ENCODE measurements at places on chromosomes 1 and 21.

GRCh38 chr21:26405735-26406361, 167.2 kb downstream of the CYYR1 start:
- no peak for DNase-seq

- DNase-seq, result no peak
Measured at GRCh38 chr1:167707942-167708341, 13.8 kb upstream of the MPZL1 start.

DNA sequence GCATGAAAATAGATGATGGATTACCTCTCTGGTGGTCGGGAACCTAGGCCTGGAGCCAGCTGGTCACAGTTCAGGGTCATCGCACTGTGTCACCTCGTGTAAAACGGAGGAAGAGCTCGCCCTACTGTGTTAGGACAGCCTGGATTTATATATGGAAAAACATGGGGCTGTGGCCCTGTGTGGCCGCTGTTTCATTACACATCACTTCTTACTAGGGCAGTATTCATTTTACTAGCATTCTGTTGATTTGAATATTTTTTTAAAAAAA, 104.5 kb upstream of the COL6A1 start:
- no peak for DNase-seq

GRCh38 chr1:173164686-173165085, 42.4 kb downstream of the TNFSF4 start:
- DNase-seq, result no peak

DNA sequence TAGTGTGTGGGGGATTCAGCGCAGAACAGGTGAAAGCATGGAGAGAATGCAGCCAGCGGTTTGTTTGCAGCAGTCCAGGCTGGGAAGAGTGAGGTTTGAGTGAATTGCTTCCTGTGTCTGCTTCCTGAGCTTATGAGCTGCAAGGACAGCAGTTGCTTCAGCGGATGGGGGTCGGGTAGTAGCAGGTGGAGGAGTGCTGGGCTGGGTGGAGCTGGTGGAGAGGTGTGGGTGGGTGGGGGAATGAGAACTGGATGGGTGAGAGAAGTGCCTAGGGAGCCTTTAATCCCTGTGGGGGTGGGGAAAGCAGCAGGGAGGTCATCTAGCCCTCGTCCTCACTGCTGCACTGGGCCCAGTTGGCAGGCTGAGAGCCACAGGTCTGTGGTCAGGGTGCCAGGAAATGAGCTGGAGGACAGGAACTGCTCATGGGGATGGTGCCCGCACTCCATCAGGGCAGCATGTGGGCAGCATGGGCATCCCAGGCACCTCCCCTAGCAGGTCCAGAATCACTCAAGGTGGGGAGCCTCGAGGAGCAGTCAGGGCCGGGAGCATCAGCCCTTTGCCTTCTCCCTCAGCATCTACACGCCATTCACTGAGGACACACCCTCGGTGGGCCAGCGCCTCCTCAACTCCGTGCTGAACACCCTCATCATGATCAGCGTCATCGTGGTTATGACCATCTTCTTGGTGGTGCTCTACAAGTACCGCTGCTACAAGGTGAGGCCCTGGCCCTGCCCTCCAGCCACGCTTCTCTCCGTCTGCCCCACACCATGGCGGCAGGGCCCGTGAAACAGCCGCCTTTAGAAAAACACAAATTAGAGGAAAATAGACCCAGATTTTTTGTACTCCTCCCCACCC, 14.8 kb downstream of the PSEN2 start:
- no peak for DNase-seq

- no peak for DNase-seq
Measured at GRCh38 chr1:24567792-24568388, 12.0 kb downstream of the NCMAP start.

DNA sequence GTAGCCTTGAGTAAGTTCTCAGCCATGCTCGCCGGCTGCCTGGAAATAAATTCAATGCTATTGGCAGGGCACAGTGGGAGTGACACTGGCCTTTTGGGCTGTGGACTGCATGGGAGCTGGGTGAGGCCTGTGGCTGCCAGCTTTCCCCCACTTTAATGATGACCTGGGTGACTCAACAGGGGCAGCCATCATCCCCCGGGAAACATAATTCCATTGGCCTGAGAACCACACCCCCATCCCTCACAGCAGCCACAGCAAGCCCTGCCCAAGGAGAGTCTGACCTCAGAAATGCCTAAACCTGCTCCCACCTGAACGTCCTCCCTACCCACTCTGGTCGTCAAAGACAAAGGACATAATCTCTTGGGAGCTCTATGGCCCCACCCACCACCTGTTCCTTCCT, 384.0 kb downstream of the LTN1 start:
- no peak for DNase-seq

GRCh38 chr1:101238681-101239094, 1.9 kb downstream of the S1PR1 start:
- peak; percentile 90 for DNase-seq

Data from heart left ventricle (tissue), 16 donors.